ENCODE measurements at places on chromosomes 4 and X.
A peak's percentile ranks its signal among the peaks of the same experiment; 100 is the strongest.

DNA sequence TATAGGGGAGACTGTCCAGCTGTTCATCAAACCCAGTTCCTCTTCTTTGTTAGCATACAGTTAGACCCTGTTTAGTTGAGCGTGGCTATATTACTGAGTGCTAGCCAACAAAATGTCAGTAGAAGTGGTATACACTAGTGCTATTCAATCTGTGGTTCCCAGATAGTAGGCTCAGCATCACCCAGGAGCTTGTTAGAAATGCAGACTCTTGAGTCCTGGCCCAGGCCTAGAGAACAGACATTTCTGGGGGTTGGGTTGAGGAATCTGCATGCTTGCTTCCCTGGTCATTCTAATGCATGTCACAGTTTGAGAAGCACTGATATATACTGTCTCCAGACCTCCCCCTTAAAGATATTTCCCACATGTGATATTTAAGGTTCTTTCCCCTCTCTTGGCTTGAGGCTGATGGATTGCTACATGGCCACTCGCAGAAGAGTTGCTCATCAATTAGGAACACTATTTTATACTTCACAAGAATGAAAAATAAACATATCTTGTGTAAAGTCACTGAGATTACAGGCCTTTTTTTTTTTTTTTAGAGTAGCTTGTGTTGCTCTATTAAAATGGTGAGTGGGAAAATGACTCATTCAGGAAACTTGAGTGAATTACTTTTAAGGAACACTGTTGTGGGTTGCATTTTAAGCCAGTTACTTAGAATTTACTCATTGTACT, 289.0 kb downstream of the STIM2 start:
- DNase-seq, result no peak

DNA sequence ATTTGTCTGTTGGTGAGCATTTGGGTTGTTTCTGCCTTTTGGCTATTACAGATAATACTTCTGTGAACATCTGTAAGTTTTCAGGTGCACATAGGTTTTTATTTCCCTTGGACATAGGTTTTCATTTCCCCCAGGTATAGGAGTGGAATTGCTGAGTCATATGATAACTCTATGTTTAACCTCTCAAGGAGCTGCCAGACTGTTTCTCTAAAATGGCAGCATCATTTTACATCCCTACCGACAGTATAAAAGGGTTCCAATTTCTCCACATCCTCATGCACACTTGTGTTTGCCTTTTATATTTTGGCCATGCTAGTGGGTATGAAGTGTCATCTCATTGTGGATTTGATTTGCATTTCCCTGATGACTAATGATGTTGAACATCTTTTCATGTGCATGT, 53.5 kb downstream of the TMEM164 start:
- no peak for DNase-seq

GRCh38 chr4:114734594-114734993, 136.0 kb downstream of the UGT8 start:
- DNase-seq, result no peak

- no peak for DNase-seq
Observed at GRCh38 chrX:110383414-110383813, 24.8 kb downstream of the RTL9 start.

- no peak for DNase-seq
Observed at GRCh38 chr4:24274381-24274941, 309.9 kb downstream of the DHX15 start.

DNA sequence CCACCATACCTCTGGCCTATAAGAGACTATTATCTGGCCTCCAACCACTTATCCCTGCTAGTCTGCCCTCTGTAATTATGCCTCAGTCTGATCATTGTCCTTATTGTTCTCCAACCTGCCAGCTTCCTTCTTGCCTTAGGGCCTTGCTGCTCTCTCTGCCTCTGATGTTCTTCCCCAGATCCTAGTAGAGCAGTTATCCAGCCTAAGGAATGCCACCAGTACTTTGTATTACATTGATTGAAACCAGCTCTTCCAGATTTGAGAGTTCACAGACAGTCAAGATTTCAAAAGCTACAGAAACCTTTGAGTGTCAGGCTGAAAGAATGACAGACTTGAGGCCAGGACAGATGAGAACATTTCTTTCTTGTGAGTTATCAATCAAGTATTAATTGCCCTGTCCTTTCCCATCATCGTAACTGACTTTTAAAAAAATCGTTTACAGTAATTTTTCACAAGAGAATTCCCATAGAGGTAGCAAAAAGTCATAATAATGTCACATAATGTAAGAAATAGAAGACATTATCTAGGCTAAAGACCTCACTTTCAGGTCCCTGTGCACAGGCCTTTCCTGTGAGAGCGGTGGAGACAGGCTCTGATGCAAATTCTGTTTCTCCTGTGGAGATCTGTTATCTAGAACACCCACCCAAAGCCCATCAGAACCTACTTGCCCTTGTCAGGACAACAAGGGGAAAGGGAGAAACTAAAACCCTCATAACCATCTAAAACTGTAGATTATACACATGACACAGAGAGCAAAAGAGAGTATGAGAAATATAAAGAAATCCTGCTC, 64.1 kb upstream of the GUCY1A1 start:
- no peak for DNase-seq

DNA sequence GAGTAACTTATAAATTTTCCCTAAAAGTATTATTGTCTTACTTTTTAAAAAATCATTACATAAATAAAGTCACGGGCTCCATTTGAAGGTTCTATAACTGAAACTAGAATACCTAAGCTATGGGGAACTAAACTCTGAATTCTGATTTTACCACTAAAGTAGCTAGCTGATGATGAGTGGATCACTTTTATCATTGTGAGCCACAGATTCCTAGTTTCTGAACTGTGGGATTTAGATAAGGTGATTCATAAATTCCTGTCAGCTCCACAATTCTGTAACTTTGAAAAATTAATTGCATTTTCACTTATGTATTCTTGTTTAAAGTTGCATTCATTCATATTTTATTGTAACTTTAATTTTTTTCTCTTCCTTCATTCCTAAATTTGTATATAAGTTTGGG, 540.9 kb downstream of the GBA3 start:
- DNase-seq, result no peak

DNA sequence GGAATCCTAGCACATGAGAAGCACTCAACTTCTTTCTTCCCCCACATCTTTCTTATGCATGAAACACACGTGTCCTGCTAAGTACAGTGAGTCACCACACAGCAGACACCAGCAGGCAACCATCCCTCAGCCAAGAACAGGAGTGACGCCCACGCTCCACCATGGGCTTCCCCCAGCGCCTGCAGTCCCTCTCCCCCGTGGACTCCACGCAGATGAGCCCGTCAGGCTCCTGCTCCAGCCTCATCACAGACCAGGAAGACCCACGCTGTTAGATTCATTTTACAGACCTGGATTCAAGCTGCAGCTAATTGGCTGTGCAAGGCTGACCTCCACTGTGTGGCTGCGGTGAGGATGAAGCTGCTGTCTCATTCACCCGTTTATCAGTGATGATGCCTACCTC, 16.7 kb downstream of the HMX1 start:
- no peak for DNase-seq

- no peak for DNase-seq
Observed at GRCh38 chr4:158770671-158771070, 1.8 kb downstream of the FNIP2 start.

DNA sequence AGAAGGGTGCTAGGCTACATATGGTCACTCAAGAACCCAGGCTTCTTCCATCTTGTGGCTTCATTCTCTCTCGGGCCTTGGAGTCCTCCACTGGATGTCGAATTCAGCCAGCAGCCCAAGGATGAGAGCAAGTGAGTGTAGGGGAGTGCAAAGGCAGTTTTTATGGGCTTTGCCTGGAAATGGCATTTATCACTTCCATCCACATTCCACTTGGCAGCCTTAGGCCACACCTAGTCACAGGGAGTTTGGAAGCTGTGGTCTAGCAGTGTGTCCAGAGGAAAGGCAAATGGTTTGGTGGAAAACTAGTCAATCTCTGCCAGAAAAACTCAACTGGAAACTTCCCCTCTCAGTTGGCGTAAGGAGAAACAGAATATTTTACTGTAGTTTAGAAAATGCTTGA, 59.0 kb downstream of the NHS start:
- DNase-seq, result no peak

GRCh38 chrX:103831342-103831802, 685 bp downstream of the RAB9B start:
- DNase-seq, result no peak

- no peak for DNase-seq
Observed at GRCh38 chr4:72786401-72786990, 217.5 kb upstream of the ADAMTS3 start.

DNA sequence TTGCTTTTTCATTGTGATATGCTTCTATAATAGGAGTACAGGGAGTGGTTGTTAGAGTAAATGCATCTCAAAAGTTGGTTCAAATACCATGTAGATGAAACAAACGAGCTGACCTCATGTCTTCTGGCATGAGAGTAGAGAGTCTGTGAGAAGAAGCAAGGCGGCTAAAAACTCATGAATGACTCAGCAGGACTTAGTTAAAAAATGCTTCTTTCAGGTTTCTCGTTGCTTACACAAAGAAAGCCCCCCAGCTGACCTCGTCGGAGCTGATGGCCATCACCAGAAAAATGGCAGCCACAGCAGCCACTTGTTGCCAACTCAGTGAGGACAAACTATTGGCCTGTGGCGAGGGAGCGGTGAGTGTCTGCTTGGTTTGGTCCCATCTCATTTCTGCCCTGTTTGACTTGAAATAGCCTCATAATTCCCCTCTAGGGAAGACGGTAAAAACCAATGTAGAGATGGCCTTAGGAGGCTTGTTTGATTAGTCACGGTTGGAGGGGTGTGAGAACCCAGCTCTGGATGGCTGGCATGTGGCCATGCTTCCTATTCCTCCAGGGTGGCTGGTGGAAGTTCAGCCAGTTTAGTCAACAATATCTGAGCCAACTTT, 14.5 kb downstream of the AFP start:
- DNase-seq, result no peak

DNA sequence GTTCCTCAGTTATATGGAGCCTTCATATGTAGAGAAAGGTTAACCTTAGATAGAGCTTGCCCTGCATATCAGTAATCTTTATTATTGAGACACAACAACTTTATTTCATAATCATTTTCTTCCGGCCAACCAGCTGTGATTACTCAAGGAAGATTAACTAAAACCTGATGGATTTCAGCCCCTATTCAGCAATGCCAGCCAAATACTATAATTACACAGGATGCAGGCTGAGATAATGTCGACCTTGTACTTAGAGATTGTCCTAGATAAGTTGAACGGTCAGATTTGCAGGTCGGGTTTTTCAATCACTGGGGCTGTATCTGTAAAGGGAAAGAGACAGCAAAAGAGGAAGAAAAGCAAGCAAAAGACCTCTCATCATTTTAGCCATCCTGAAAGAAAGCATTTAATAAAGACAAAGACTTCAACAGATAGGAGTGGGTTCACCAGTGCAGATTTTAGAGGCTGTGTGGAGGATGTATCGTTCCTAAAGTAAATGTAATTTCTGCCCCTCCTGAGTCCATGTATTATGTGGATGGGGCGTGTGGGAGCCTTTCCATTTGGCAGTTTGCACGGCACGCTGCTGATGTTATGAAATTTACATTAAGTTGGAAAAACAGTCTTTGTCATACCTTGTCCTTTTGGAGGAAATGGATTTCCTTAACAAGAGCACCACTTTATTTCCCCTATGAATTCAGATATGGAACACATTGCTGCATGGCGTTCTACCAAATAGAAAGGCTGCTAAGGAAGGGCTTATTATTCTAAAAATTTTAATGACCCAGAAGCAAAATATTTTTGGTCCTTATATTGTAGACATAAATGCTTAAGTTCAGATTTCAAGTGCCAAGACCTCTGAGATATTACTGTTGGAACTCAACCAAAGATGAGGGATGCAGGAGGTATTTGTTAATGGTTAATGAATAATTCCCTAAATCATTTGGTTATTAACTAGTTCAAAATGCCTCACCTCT, 496.7 kb downstream of the SPRY1 start:
- DNase-seq, result no peak

DNA sequence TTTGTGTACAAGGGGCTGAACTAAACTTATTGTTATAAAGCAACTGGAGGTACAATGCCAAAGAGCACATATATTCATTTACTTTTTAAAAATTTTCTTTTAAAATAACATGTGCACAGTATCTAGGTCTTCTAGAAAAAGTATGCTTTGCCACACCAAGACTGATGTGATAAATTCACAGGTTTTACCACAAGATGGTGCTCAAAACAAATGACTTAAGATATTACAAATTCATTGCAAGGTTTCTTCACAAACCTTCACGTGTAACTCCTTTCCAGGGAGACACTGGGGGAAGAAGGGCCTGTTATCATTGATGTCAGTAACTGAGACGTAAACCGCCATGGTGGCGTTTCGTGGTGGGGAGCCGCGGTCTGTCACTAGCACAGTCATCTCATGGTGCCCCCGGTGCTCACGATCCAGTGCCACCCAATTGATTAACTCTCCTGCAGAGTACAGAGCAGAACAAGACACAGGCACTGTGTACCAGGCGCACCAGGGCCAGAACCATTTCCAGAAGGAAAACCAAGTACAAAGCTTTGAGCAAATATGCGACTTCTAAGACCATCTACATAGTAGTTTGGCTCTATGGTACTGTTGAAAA, 162.2 kb downstream of the DCHS2 start:
- DNase-seq, result no peak

GRCh38 chrX:134718105-134718965, 60.1 kb upstream of the PLAC1 start:
- peak; percentile 20 for DNase-seq

Data from breast epithelium (tissue), 4 donors.